ENCODE measurements at places on chromosomes 5 and 9.
A peak's percentile ranks its signal among the peaks of the same experiment; 100 is the strongest.

DNA sequence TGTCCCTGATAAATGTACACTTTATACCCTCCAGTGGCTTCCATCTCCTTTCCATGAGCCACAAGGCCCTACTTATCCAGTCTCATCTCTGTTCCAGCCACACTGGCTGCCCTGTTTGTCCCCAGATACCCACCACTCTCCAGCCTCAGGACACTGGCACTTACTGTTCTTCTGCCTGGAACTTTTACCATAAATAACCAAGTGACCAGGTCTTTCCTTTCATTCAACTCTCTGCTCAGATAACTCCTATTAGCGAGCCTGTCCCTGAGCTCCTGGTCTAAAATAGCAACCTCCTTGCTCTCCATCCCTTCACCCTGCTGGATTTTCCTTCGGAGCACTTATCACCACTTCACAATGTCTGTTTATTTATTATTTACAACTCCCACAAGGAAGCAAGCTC lies 16.6 kb upstream of the ENC1 start:
- no peak for DNase-seq

DNA sequence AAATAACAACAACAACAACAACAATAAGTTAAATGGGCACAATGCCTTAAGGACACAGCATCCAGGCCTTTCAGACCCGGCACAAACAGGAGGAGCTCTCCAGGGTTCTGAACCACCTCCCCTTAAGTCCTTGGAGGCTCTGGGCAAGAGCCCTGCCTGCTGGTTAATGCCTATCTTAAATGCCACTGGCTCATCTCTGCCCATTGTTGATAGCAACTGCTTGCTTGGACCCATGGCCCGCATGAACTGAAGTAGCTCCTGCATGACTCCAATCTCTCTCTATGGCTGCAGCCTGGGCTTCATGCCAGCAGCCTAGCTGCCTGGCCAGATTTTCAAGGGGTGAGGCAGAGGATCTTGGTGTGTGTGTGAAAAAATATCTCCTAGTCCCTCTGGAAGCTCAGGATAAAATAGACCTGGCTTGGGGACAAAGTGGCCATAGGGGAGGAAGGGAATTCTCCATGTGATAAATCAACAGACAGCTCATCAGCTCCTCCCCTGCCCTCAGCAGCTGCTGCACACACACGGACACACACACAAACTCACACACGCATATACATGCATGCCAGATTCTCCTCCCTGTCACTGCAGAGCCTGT lies 27.4 kb downstream of the FAM219A start:
- no peak for DNase-seq

GRCh38 chr9:29325894-29326293 lies 1752.6 kb upstream of the C9orf72 start:
- no peak for DNase-seq

DNA sequence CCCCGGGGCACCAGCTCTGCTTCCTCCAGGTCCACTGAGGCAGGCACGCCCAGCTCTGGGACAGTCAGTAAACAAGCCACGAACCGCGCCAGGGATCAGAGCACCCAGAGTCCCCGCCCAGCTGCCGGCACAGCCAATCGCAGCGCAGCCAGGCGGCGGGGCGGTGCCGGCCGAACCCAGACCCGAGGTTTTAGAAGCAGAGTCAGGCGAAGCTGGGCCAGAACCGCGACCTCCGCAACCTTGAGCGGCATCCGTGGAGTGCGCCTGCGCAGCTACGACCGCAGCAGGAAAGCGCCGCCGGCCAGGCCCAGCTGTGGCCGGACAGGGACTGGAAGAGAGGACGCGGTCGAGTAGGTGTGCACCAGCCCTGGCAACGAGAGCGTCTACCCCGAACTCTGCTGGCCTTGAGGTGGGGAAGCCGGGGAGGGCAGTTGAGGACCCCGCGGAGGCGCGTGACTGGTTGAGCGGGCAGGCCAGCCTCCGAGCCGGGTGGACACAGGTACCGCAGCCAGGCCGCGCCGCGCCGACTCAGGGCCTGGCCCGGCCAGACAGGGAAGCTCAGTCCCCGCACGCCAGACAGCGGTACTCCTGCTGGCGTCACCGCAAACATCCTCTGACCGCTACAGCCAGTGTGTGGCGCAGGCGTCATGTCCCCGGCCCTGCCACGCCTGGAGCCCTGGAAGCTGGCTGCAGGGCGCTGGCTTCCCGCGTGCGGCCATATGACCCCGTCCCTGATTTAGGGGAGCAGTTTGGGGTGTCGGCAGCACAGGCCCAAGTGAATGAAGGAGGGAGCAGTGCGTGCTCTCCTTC lies at the start of gene CTSL:
Gene CTSL, plus strand, starts transcription at position 220 of the 810 bp plus-strand sequence. CDS start 1,485 bp downstream, outside the sequence.
- DNase-seq, result peak; percentile 12
